ENCODE measurements at places on chromosomes 5 and 9. TPM values are rescaled to one million over a fixed set of nuclear protein-coding genes. Genes with fewer than 3 reads are reported as not detected.

GRCh38 chr5:160366230-160366629 lies 4.2 kb downstream of the C1QTNF2 start:
- DNase-seq, result no peak

DNA sequence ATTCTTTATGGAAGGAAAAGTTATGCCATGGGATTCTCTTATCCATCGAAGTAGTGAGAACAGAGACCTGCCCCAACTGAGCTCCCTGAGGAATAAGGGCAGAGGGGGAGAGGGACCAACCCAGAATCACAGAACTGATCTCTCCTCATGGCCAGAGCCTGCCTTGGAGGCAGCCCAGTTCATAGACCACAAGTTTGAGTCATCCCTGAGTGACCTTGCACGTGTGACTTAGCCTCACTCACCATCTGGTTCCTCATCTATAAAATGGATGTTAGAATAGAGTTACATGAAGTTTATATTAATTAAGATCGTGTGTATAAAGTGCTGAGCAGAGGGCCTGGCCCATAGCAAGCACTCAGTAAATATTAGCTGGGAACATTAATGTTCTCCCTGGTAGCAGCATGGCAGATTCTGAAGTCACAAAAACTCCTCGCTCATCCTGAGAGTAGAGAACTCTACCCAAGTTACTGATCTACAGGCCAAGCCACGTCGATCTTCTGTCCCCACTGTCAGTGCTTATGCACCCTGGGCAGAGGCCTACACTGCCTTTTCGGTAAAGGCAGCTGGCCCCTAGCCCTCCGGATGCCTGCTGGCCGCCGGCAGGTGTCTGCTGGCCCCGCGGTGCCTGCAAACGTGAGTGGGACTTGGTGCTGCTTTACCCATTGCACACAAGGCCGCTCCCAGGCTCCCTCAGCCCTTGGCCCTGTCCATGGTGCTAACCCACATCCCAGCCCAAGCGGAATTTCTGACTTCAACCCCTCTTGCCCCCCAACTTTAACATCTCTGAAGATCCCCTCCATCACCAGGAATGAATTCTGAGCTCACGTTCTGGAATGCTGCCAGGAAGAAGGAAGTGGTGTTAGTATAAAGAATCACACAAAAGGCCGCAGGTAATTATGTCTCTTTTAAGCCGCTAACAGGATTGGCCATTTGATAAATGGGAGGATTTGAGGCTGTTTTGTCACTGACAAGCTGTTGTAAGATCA lies 61.1 kb upstream of the ARAP3 start:
- no peak for DNase-seq

GRCh38 chr5:30001826-30002225 lies 1191.7 kb upstream of the CDH6 start:
- DNase-seq, result no peak

The GAPT gene
- total RNA-seq, result not detected

The SEMA4D gene
- 4.8 TPM for total RNA-seq

DNA sequence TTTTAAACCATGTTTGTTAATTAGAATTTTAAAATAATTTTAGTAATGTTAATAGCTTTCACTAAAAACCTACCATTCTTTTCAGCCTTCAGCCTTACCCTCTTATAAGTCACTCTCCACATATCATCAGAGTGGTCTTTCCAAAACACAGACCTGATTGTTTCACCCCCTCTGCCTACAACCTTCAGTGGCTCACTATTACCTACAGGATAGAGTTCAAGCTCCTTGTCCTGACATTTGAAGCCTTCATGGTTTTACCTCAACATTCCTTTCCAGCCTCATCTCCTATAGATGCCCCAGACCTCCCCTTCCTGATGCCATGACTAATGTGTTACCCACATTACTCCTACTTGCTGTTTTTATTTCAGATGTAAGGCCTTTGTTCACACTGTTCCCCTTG lies 27.8 kb upstream of the STRBP start:
- DNase-seq, result no peak

The FGD3 gene
- total RNA-seq, result not detected

DNA sequence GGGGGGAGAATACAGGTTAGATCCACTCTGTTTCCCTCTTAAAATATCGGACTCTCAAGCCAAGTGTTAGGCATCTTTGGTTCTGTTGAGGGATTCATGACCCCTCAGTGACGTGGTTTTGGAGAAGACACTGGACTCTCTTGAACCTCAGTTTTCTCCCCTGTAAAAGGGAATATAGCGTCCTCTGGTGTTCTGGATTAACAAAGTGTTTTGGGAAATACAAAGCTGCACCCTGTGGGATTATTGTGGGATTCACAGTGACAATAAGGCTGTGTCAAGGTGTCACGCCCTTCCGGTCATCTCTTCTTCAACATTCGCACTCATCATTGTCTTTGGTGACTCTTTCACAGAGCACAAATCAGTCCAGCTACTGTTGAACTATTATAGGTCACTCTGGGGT lies 139.0 kb downstream of the IRX1 start:
- no peak for DNase-seq

- DNase-seq, result no peak
Observed at GRCh38 chr9:8673830-8674229, 874.3 kb upstream of the DMAC1 start.

- DNase-seq, result no peak
Observed at GRCh38 chr5:149765932-149766331, 35.8 kb downstream of the PPARGC1B start.

GRCh38 chr5:168165977-168166376 lies 125.5 kb upstream of the WWC1 start:
- no peak for DNase-seq

The ZCCHC10 gene
- 35.6 TPM for total RNA-seq

The ANKH gene
- total RNA-seq, result 46.2 TPM

DNA sequence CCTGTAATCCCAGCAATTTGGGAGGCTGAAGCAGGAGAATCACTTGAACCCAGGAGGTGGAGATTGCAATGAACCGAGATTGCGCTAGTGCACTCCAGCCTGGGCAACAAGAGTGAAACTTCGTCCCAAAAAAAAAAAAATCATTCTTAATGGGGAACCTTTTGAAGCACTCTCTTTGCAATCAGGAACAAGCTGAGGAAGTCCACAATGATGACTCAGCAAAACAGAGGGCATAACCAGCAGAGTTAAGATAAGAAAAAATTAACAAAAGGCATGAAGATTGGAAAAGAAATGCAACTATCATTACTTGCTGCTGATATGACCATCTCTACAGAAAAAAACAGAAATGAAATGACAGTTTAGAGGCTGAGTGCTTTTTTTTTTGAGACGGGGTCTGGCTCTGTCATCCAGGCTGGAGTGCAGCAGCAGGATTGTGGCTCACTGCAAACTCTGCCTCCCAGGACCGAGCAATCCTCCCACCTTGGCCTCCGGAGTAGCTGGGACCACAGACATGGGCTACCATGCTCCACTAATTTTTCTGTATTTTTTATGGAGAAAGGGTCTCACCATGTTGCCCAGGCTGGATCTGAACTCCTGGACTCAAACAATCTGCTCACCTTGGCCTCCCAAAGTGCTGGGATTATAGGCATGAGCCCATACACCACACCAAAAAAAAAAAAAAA lies 88.0 kb downstream of the FNBP1 start:
- peak; percentile 35 for DNase-seq

GRCh38 chr9:103804077-103804735 lies 289.9 kb upstream of the SMC2 start:
- DNase-seq, result no peak

- no peak for DNase-seq
Observed at GRCh38 chr5:59487068-59487686, 406.3 kb downstream of the PDE4D start.

GRCh38 chr9:94792511-94792910 lies 66.0 kb downstream of the AOPEP start:
- DNase-seq, result peak; percentile 82

GRCh38 chr9:20760246-20760891 lies 76.3 kb downstream of the FOCAD start:
- no peak for DNase-seq

The SMIM32 gene
- not detected for total RNA-seq

- no peak for DNase-seq
Observed at GRCh38 chr9:130901498-130902203, 5.0 kb upstream of the QRFP start.

The SERF1A gene
- total RNA-seq, result 3.4 TPM

GRCh38 chr5:160787240-160787639 lies 64.8 kb downstream of the ATP10B start:
- no peak for DNase-seq

GRCh38 chr9:128862401-128862851 lies 19.3 kb downstream of the KYAT1 start:
- DNase-seq, result no peak
